ENCODE measurements at places on chromosomes 16 and 17.

GRCh38 chr16:19113577-19114358 lies at the start of gene ITPRIPL2:
ITPRIPL2 (plus strand) TSS chr16:19113964; CDS start chr16:19114462, 498 bp downstream.
- peak; percentile 91 for DNase-seq

GRCh38 chr16:51276336-51276735 lies 125.3 kb upstream of the SALL1 start:
- no peak for DNase-seq

- DNase-seq: peak; percentile 46
These were observed 10.1 kb upstream of the SLC16A5 start for GRCh38 chr17:75077496-75078283.

GRCh38 chr16:82560805-82561325 lies 65.9 kb upstream of the CDH13 start:
- no peak for DNase-seq

- peak; percentile 30 for DNase-seq
These were observed 15.4 kb downstream of the CNOT1 start for GRCh38 chr16:58614212-58614611.

DNA sequence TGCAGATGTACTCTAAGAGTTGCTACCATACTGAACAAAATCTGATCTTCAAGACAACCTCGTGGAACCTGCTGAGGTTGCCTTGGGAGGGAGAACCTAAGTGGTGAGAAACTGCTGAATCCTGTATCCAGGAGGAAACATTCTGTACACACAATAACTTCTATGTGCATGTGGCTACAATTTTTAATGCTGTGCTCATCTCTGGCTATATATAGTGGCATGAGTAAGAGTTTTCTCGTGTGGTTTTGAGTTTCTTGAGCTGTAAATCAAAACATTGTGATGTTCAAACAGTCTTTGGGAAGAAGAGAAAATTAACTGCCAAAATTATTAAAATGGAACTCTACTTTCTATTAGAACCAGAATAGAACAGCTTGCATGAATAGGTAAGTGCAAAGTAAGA lies 206.8 kb downstream of the CA10 start:
- DNase-seq: peak; percentile 26

- DNase-seq: no peak
These were observed 205.5 kb downstream of the NTN1 start for GRCh38 chr17:9226794-9227135.

DNA sequence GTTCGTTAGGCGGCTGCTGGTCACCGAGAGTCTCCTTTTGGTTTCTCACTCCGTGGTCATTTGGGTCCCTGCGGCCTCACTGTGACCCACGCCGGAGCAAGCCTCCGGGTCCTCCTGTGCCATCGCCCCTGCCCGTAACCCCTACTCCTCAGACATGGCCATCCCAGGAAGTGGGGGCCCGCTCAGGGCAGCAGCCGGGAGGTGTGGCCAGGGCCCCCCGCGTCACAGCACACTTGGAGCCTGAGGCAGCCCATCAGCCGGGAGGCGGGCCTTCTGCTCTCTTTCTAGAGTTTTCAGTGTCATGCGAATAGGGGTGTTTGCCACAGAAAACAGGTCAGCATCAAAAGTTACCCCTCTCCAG lies 7.9 kb upstream of the WFIKKN1 start:
- DNase-seq: no peak

- DNase-seq: no peak
These were observed 2.0 kb upstream of the UNKL start for GRCh38 chr16:1416521-1416941.

GRCh38 chr17:61388561-61389356 lies 10.9 kb upstream of the TBX2 start:
- no peak for DNase-seq

- no peak for DNase-seq
These were observed 19.6 kb downstream of the SBK1 start for GRCh38 chr16:28311913-28312312.

DNA sequence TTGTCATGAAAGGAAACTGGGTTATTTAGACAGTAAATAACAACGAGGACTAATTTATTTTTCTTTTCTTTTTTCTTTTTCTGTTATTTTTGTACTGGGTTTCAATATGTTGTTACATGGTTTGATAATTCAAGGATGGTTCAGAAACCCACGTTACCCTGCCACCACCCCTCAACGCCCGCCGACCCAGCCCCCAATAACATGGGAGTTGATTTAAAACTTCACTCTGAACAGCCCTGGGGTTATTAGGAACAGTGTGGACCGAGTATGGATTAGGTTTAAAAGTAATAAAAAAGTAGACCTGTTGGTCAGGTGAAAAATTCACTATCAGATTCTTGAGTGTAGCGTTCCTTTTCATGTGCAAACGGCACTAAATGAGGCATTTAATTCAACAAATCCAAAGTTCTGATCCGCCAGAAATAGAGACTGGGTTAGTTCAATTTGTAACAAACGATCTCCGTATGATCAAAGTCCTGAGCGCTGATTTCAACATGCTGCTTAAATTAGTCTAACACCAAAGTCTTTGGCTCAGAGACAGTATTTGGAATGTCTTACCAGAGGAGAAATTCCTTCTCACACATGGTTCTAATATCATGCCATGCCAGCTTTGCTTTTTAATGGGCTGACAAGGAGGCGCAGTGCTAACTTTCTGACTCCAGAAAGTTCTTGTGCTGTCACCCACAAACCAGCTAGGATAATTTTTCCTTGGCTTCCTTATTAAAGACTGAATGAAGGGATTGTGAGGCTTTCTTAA lies 173.1 kb upstream of the IRX3 start:
- peak; percentile 93 for DNase-seq

GRCh38 chr16:67284699-67285646 lies 5.6 kb downstream of the PLEKHG4 start:
- DNase-seq: peak; percentile 21

DNA sequence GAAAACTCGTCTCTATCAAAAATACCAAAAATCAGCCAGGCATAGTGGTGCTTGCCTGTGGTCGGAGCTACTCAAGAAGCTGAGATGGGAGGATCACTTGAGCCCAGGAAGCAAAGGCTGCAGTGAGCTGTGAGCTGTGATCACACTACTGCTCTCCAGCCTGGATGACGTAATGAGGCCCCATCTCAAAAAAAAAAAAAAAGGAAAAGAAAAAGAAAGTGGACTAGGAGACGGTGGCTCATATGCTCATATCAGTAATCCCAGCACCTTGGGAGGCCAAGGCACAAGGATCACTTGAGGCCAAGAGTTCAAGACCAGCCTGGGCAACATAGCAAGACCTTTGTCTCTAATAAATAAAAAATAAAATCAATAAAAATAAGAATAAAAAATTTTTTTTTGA lies 8.8 kb upstream of the SUMO2 start:
- peak; percentile 49 for DNase-seq

DNA sequence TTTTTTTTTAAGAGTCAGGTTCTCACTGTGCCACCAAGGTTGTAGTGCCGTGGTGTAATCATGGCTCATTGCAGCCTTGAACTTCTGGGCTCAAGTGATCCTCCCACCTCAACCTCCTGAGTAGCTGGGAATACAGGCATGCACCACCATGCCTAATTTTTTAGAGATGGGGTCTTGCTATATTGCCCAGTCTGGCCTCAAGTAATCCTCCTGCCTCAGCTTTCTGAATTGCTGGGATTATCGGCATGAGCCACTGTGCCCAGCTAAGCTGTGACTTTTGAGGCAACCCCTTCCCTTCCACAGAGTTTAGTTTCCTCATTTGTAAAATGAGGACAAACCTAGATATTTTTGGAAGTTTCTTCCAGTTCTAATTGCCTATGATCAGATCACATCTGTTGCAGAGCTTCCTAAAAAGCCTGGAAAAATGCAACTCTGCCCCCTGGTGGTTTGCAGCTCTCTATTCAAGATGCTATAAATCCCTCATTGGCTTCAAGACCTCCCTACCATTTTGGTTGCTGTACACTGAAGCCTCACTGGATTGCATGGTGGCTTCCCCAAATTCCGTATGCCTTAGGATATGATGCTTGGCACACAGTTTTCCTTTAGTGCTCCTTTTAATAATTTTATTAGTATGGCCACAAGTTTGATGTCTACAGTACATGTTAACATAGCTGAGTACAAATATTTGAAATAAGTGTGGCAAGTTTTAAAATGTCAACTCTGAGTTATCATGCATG lies 19.3 kb downstream of the GDE1 start:
- peak; percentile 65 for DNase-seq

DNA sequence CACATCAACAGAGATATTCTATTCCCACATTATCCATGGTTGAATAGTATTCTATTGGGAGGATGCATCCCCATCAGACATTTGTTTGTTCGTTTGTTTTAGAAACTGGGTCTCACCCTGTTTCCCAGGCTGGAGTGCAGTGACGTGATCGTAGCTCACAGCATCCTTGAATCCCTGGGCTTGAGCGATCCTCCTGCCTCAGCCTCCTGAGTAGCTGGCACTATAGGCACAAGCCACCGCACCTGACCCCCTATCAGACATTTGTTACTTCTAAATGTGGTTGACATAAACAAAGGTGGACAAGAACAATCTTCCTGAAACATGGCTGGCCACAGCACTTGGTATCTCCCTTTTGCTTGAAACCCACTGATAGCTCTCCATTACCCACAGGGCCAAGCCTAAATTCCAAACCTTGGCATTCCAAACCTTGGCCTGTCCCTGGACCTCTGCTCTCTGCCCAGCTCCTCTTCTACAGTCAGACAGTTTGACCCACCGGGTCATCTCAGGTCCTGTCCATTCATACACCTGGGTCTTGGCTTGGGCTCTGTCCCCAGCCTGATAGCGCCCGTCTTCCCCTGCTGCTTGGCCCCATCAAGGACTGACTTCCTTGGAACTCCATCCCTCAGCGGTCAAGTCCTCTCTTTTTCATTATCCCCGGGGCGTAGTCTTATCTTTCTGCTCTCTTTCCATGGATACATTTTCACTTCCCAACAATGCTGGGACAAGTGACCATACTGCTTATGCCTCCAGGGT lies 1.5 kb upstream of the PRR29 start:
- no peak for DNase-seq

GRCh38 chr16:67199808-67200198 lies 872 bp downstream of the ELMO3 start:
- DNase-seq: no peak

DNA sequence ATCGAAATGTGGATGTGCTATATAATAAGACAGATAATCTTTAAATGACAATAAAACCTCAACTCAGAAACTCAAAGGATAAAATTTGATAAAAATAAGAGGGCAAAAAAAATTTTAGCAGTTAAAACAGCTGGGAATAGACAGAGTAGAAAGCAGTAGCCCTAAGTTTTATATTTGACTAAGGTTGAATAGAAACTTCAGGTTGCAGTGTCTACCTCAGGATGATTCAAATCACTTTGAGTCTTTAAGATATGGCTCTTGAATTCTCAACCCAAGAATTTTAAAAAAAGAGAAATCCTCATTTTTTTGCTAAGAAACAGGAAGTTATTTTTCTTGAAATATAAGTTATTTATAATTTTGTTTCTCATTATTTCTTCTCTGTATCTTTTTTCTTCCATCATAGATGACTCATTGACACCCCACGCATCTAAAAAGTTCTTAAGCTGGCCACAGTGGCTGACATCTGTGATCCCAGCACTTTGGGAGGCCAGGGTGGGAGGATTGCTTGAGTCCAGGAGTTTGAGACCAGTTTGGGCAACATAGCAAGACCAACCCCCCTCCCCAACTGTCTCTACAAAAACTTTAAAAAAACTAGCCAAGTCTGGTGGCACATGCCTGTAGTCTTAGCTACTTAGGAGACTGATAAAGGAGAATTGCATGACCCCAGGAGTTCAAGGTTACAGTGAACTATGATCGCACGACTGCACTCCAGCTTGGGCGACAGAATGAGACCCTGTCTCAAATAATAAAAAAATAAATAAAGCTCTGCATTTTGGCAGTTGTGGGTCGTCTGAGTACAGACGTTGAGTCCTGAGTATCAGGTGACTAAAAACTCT lies 23.9 kb downstream of the NFAT5 start:
- no peak for DNase-seq

DNA sequence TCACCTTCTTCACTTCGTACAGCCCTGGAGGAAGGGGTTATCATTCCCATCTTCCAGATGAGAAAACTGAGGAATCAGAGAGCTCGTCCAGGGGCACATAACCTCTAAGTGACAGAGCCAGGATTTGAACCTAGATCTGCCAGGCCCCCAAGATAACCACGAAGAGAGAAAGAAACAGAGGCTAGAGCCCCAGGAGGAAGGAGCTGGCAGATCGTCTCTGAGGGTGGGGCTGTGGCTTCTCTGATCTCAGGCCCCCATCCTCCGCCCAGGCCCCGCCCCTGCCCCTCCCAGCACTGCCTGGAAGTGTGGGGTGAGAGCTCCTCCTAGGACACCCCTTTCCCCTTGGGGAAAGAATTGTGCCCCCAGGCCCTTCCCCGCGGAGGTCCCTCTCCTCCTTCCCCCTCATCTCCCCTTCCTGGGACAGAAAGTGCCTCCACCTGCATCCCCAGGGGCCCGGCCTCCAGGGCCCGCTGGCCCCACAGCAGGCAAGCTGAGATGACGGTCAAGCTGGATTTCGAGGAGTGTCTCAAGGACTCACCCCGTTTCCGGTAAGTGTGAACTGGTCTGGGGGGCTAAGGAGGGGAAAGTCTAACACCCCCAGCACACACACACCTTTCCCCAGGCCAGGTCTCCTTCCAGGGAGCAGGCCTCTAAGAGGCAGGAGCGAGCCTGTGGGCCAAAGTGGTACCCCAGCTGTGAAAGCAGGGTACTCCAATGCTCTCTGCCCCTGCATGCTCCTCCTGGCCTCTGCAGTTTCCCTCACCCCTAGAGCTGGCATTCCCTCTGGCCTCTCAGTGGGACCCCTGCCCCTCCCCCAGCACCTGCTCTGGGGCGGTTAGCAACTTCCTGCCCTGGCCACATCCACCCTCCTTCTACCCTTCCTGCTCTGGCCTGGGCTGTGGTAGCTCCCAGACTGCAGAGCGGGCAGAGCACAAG lies at the start of gene ACAP1:
TSS of gene ACAP1 (plus strand) at position 290 of the 936 bp plus-strand sequence. CDS start at position 496, 206 bp downstream.
- no peak for DNase-seq

GRCh38 chr16:22214889-22215288 lies 8.8 kb downstream of the EEF2K start:
- DNase-seq: no peak

DNA sequence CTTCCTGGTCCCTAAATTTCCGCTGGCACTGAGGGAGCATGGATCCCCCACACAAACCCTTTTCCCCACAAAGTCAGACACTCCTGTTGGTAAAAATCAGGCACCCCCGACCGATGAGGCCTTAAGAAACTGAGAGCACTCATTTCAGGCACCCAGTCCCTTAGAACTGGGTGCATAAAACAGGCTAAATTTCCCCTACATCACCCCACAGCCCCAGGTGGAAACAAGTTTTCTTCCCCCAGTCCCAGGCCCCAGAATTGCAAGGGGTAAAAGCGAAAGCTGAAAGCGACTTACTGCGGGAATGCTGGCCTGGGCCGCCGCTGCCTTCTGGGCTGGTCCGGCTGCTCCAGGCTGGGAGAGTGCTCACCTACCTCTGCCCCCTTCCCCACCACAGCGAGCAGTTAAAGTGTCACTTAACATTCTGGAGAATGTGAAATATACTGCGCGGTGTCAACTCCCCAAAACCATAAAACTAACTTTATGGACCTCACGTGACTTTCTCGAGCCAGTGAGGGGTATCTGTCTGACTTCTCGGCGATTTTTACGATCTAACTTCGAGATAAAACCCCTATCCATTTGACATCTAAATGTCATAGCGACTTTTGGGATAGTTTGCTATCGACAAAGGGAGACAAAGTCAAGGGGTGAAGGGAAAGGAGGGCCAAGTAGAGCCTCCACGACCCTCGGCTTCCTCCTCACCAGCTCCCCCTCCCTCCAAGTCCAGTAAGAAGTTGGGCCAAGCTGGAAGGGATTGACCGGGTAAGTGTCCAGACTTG lies at the start of gene HOXB3:
TSS of gene HOXB3 (minus strand) at position 411 of the 776 bp plus-strand sequence. CDS start 37,767 bp downstream, outside the sequence.
- DNase-seq: peak; percentile 88

GRCh38 chr16:24117680-24118079 lies 138.5 kb upstream of the CACNG3 start:
- DNase-seq: no peak
